GM19239 (cell line): ENCODE measurements at places on chromosomes 2 and 18.

DNA sequence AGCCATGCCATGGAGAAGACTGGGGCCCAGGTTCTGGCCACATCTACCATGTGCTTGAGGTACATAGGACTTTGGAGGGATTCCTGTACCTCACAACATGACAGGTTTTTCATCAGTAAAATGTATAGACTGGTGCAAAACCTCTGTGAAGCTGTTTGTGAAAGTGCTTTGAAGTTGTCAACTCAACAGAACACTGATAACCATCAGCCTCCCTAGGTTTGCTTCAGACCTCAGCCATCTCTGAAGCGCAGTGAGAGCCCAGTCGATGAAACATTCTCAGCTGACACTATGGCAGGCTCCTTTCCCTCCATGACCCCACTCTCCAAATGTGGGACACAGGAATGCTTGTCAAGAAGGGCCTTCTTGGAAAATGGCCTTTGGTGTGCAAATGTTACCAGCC is 38.6 kb downstream of the STK25 start:
- DNase-seq: no peak

DNA sequence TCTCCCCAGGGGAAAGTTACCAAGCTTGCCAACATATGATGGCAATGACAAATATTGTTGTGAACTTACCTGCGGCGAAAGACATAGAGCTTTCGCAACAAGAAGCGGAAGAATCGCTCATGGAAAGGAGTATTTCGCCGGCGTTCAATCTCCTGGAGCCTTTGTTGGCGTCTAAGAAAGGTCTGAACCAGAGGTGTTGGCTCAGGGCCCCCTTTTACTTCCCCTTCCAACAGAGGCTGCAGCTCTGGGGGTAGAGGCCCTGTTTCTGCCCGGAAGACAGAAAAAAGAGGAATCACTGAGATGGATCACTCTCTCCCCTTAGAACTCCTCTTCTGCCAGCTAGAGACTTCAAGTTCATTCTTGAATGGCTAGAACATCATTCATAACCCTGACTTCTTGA is 10.8 kb downstream of the GGCX start:
- DNase-seq: no peak

DNA sequence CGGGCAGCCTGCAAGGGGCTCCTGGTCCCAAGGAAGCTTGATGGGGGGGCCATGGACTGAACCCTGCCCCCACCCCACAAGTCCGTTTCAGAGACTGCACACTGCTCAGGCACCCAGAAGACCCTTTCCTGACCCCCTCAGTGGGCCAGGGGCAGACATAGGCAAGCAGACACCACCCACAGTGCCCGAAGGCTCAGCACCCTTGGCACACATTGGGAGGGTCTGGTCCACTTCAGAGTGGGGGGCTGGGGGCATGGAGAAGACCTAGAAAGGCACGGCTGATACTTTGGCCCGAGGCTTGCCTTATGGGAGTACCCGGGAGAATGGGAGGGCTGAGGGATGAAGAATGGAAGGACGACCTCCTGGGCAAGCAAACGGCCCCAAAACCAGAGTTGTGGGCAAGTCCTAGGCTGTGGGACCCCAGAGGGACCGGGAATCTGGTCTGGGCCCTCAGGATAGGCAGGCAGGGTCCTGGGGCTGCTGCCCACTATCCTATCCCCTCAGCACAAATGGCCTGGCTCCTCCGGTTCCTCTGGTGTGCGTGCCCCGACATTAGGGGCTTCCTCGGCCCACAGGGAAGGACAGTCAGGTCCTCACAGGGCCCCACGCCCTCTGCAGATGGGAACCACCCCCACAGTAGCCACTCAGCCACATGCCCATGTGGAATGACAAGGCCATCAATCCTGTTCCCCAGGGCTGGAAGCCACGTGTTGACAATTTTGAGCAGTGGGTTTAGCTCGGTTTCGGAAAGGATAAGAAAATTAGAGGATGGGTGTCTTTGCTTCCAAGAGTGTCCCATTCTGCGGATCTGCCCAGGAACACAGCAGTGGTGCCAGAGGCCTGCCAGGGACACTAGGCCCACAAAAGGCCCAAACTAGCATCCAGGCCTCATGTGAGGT is 15.0 kb upstream of the GPC1 start:
- no peak for DNase-seq

DNA sequence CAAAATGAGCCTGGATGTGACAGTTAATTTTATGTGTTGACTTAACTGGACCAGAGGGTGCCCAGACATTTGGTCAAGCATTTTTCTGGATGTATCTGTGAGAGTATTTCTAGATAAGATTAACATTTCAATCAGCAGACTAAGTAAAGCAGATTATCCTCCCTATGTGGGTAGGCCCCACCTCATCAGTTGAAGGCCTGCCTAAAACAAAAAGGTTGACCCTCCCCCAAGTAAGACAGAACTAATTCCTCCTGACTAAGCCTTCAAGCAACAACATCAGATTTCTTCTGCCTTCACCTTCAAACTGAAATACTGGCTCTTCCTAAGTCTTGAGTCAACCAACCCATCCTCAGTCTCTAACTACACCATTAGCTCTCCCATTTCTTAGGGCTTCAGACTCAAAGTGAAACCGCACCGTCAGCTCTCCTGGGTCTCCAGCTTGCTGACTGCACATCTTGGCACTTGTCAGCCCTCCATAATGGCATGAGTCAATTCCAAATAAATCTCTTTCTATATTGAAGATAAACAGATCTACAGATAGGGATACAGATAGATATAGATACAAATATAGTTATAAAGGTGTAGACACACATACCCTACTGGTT is 47.9 kb downstream of the MEMO1 start:
- no peak for DNase-seq

- no peak for DNase-seq
These were observed 563.2 kb downstream of the RNF144A start for GRCh38 chr2:7480431-7480830.

GRCh38 chr2:232573042-232573441 is 22.6 kb downstream of the EIF4E2 start:
- no peak for DNase-seq

DNA sequence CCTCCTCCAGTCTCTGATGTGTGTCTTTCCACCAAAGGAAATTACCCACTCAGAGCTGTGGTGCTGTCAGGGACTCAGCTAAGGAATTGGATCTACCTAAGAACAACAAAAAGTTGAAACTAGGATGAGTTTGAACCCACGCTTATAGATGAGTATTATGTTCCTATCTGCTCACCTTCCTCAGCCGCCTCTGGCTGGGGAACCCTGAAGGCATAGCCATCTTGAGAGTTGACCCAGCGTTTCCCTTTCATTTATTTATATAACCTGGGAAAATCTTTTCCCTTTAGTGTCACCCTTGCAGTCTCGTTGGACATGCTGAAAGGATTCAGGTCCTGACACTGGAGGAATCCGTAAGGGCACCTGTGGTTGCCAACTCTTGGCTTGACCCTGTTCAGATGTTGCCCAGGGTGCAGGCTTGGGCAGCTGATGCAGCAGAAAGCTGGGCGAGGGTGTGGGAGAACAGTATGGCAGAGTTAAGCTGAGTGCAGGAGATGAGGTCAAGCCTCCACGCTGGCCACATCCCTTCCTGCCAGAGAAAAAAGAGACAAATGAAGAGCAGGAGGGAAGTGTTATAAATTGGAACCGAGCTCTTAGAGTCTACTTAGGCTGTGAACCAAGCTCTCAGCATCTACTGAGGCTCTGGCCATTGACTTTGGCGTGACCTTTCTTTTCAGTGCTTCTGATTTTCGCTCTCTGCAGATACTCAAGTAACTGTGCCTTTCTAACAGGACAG is 1.9 kb downstream of the CDH20 start:
- no peak for DNase-seq

DNA sequence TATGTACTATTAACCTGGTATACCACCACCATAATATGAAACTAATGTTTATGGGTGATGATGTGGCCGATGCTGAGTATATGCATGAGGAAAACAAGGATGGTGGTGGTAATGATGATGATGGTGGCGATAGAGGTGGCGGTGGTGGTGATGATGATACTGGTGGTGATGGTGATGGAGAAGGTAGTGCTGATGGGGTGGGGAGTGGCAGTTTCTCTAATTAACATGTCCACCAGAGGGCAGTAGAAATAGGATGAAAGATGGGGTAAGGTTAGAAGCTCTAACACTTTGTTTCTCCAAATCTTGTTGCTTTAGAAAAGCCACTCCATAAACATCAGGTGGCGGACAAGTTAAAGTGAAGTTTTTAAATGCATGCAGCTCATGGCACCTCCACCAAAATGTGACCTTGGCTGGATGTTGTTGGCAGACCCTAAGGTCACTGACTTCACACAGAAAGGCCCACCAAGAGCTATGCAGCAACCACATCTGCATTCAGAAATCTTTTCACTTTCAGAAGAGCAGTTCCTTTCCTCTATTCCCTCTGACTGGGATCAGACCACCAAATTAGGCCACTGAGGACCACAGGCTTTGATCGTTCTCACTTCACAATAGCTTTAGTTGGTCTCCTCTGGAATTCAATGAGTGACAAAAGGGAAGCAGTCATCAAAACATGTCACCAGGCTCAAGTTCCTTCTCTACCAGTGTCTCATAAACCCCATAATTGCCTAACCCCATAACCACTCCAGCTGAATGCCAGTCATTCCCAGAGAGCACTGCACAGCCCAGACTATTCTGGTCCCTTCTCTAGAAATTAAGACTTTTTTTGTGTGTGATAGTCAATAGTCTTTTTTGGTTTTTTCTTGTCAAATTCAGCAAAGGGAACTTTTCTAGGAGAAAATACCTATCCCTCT is 7.5 kb upstream of the BCL11A start:
- no peak for DNase-seq

DNA sequence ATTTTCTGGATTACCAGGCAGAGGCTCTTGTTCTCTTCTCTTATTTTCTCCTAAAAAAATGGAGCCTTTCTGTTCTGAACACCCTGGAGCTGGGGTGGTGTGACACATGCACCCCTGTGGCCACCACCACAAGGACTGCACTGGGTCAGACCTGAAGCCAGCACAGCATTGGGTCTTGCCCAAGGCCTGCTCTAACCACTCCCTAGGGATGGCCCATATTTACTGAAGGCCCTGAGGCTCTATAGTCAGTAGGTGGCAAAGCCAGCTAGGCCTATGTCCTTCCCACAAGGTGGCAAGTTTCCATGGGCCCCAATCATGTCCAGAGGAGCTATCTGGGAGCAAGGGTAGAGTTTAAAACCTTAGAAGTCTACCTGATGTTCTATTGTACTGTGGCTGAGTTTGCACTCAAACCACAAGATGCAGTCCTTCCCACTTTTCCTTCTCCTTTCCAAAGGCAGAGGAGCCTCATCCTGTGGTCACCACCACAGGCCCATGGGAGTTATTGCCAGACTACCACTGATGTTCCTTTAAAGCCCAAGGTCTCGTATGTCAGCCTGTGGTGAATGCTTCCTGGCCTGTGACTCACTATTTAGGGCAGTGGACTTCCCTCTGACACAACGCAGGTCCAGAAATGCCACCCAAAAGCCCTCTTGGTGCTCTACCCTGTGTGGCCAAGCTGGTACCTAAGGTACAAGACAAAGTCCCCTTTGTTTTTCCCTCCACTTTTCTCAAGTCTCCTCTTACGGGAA is 15.0 kb upstream of the FMNL2 start:
- no peak for DNase-seq
